Activated CD4-positive, alpha-beta T cell treated with anti-CD3 and anti-CD28 coated beads, Interleukin-2, Interleukin-4, amounts not matched to agents 100 ng/mL and 50 ng/mL, durations not matched to agents 16 hours and 8 hours (primary cell): ENCODE measurements at places on chromosomes 1 and 21.

- no peak for DNase-seq
These were observed 22.1 kb upstream of the COL16A1 start for GRCh38 chr1:31725777-31726535.

GRCh38 chr21:45957981-45958600 is 23.5 kb upstream of the COL6A1 start:
- DNase-seq: no peak

- no peak for DNase-seq
These were observed 7.2 kb downstream of the GPN2 start for GRCh38 chr1:26882696-26883463.

DNA sequence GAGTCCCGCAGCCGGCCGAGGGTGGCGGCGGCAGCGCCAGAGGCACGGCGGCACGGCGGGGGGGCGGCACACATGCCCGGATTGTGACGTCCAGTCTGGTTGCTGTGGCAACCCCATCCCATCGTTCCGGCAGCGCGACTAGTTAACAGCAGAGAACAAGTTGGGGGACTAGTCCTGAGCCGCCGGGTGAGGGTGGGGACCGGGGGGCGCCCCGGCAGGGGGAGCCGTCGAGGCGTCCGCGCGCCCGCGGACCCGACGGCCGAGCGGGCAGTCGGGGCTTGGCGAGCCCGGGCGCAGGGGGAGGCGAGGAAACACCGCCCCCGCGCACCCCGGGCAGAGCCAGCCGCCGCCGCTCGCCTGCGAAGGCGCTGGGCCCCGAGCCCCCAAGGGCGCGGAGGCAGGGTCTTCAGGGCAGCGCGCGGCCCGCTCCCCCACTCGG is at the start of gene CHD5:
Gene CHD5 (minus strand): TSS at position 54 of the 439 bp plus-strand sequence. CDS start 298 bp downstream, outside the sequence.
- DNase-seq: no peak
